Mesothelial cell of epicardium (in vitro differentiated cells): ENCODE measurements at places on chromosomes 2 and 18.

- DNase-seq = no peak
- peaks cover 10% of the 10 kb centered on the region for H3K36me3 ChIP-seq
- H3K27me3 ChIP-seq = no peaks in the 10 kb centered on the region
- peaks cover 45% of the 10 kb centered on the region for H3K4me1 ChIP-seq
These were observed 123.5 kb downstream of the CABLES1 start for GRCh38 chr18:23258566-23259469.

- no peaks in the 10 kb centered on the region for H3K36me3 ChIP-seq
- no peak overlapping the region for H3K4me3 ChIP-seq
- H3K27ac ChIP-seq = no peak overlapping the region
- peaks cover 12% of the 10 kb centered on the region for H3K4me1 ChIP-seq
These were observed 136.3 kb upstream of the KLHL29 start for GRCh38 chr2:23248667-23249066.

- H3K4me1 ChIP-seq = peaks cover 28% of the 10 kb centered on the region
- H3K27me3 ChIP-seq = peaks cover 4% of the 10 kb centered on the region
- no peak overlapping the region for H3K27ac ChIP-seq
- peaks cover 1% of the 10 kb centered on the region for H3K36me3 ChIP-seq
- no peak for DNase-seq
- no peak overlapping the region for H3K4me3 ChIP-seq
These were observed 223.6 kb upstream of the AGAP1 start for GRCh38 chr2:235270291-235270690.

DNA sequence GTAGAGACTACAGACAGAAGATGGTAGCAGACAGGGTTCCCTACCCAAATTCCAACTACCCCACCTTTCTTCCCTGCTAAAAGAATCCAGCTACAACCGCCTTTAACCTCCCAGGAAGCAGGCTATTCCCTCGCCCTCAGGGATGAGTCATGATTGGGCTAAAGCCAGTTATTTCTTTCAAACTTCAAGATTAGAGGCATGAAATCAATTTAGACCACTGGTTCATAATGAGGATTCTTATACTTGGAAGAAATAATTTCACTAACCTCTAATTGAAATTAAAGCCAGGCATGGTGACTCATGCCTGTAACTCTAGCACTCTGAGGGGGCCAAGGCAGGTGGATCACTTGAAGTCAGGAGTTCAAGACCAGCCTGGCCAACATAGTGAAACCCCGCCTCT lies 20.0 kb downstream of the TRIP12 start:
- no peak overlapping the region for H3K27ac ChIP-seq
- H3K36me3 ChIP-seq = peaks cover 6% of the 10 kb centered on the region
- DNase-seq = no peak
- no peaks in the 10 kb centered on the region for H3K4me1 ChIP-seq
- no peak overlapping the region for H3K4me3 ChIP-seq

DNA sequence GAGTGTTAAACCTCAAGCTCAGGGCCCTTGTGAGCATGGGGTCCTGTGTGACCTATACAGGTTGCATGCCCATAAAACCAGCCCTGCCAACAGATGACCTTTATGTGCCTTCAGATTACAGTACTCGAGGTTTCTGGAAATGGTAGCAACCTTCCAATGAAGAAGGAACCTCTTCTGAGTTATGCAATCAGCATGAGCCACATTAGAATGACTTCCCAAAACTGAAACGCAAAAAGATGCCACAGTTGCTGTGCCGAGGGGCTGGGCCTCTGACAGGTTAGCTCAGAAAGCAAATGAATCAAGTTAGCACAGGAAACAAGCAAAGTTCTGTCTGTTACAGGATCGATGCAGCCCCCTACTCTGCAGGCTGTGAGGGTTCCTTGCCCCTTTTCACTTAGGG lies 37.7 kb downstream of the TGFA start:
- H3K4me1 ChIP-seq = peaks cover 12% of the 10 kb centered on the region
- H3K27me3 ChIP-seq = peaks cover 12% of the 10 kb centered on the region
- no peak for DNase-seq
- H3K27ac ChIP-seq = no peak overlapping the region
- H3K4me3 ChIP-seq = no peak overlapping the region

GRCh38 chr18:9287036-9287435 lies 47.5 kb upstream of the TWSG1 start:
- no peak for DNase-seq
- no peak overlapping the region for H3K4me3 ChIP-seq
- H3K36me3 ChIP-seq = peaks cover 7% of the 10 kb centered on the region

DNA sequence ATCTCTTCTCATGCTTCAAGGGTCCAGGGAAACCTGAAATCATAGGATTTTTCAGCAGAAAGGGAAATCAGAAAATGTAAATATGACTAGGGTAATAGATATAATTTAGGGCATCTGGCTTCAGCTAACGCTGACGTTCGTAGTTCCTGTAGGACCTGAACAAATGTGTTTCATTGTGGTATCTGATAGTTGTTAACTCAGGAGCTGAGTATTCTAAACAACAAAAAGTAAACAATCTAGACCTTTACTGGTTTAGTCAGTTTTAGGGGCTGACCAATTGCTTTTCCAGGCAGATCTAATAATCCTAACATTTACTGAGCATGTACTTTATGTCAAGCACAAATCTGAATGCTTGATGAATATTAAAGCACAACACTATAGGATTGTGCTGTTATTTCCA lies 114.8 kb downstream of the GALNT1 start:
- H3K4me1 ChIP-seq = peaks cover 3% of the 10 kb centered on the region
- no peak overlapping the region for H3K4me3 ChIP-seq
- DNase-seq = no peak
- H3K36me3 ChIP-seq = peaks cover 16% of the 10 kb centered on the region

DNA sequence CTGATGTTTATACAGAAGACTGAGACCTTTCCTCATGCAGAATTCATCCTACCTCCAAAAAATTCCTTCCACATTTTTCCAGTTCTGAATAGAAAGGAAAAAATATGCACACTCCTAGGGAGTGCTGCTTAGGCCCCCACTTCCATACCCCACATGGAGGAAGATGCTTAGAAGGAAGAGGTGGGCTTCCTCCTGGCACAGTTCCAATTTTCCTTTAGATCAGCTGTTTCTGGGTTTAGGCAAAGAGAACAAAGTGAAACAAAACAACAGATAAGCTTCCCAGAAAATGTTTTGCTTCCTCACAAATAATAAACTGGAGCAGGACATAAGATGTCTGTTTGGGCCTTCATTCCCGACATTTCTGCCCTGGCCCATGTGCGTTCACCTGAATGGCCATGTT lies 172.6 kb downstream of the PRPF40A start:
- H3K4me1 ChIP-seq = peaks cover 25% of the 10 kb centered on the region
- peaks cover 1% of the 10 kb centered on the region for H3K36me3 ChIP-seq
- DNase-seq = no peak
- H3K4me3 ChIP-seq = no peak overlapping the region
- no peaks in the 10 kb centered on the region for H3K27me3 ChIP-seq
